Breast epithelium (tissue), 4 donors: ENCODE measurements at places on chromosomes 1 and 21.

- no peak for DNase-seq
Measured at GRCh38 chr1:152014943-152015342, 21.3 kb upstream of the S100A10 start.

DNA sequence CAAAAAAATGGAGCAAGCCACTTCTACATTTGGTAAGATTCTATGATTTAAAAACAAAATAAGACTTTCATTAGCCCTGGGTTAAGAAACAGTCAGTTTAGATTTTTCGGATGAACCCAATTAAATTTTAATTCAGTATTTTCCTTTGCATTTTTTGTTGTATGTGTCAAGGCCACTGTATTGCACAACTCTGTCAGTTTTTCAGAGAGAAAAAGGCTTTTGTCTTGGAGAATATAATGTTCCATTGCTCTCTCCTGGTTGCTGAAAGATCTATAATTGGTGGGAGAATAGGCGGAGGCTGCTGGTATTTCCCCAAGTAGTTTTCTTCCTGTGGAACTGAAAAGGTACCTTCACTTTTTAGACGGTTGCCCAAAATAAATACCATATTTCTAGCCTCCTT, 84.6 kb downstream of the NEGR1 start:
- DNase-seq, result no peak

DNA sequence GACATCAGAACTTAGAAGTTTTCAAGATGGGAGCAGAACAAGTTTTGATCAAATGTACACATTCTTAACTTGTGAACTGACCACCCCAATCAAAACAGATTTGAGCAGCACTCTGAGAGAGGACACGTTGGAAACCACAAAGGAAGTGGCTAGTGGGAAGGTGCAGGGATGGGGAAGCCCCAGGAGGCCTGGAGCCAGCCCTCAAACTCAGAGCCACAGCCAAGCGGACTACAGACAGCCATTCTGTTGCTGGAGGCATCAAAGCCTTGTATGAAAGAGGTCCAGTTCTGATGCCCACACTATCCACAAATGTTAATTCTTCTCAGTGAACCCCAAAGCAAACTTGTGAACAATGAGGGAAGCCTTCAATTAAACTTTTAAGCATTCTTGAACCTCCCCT, 143.6 kb upstream of the RAB4A start:
- no peak for DNase-seq

- DNase-seq, result peak; percentile 83
Measured at GRCh38 chr1:115595279-115596079, 46.3 kb upstream of the VANGL1 start.

DNA sequence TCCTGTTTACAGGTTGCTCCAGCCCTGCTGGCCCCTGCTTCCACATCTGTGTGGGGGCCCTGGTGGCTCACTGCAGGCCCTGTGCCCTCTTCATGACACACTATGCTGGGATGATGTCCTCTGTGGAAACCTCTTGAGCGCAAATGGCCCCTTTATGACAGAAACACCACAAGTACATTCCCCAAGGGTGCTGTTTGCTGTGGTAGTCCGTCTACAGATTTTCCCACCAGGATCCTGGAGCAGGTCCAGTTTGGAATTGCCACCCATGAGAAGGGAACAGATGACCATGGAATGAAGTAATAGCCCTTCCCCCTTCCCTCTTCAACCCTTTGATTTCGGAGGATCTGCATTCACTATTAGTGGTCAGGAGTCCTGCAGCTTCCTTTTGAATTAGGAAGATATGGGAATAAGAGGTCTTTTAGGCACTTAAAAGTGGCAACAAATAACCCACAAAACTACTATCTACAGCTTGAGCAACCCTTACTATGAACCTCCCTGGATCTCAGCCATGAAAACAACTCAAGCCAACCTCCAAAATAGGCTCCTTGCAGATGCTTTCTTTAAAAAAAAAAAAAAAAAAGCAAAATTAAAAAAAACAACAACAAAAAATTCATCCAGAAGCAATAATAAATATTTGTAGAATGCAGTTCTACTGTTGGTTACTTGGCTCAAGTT, 121.9 kb upstream of the TSPAN2 start:
- DNase-seq, result no peak
